Fibroblast of skin of abdomen (primary cell): ENCODE measurements at places on chromosomes 7 and 10.
A peak's percentile ranks its signal among the peaks of the same experiment; 100 is the strongest.

GRCh38 chr10:30935078-30935477, 96.6 kb downstream of the ZNF438 start:
- peak; percentile 20 for DNase-seq

DNA sequence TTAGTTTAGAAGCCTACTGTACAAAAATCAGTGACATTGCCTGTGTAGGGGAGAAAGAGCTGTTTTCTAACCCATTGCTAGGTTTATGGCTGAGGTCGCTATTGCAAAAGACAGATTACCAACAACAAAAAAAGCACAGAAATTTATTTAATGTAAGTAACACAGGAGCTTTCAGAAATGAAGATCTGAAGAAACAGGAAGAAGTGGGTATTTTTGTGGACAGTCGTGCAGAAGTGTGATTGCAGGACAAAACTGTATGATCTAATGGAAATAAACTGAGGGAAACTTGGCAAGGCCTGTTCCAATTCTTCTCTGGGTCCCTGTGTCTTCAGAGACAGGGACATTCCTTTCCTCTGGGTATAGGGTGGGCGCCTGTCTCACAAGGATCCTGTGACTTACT, 87.4 kb downstream of the APBB1IP start:
- no peak for DNase-seq

GRCh38 chr7:77565917-77566316, 28.8 kb downstream of the PTPN12 start:
- DNase-seq = peak; percentile 70

DNA sequence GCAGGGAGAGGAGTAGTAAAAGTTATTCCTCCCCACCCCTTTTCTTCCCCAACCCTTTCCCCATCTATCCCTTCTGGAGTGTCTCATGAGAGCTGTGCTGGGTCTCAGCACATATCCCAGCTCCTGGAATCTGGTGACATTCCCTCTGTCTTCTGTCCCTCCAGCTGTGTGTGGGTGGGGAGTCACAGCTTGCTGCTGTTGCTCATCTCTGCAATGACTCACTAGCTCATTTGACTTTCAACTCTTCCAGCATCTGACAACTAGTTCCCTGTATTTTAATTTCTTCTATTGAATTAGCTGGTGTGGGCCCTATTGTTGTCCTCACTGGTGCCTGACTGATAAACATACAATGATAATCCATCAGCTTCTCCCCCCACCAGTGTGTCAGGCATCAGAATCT, 198.9 kb upstream of the AUTS2 start:
- peak; percentile 75 for DNase-seq

- peak; percentile 83 for DNase-seq
Observed at GRCh38 chr10:112951359-112952281, 1.6 kb downstream of the TCF7L2 start.

- no peak for DNase-seq
Observed at GRCh38 chr7:5470816-5471215, 47.2 kb upstream of the TNRC18 start.

GRCh38 chr7:148789220-148789619, 90.5 kb downstream of the CUL1 start:
- no peak for DNase-seq

GRCh38 chr7:67716729-67717128, 720.1 kb downstream of the TYW1 start:
- peak; percentile 9 for DNase-seq

GRCh38 chr10:86199041-86199440, 167.6 kb downstream of the GRID1 start:
- DNase-seq = no peak

DNA sequence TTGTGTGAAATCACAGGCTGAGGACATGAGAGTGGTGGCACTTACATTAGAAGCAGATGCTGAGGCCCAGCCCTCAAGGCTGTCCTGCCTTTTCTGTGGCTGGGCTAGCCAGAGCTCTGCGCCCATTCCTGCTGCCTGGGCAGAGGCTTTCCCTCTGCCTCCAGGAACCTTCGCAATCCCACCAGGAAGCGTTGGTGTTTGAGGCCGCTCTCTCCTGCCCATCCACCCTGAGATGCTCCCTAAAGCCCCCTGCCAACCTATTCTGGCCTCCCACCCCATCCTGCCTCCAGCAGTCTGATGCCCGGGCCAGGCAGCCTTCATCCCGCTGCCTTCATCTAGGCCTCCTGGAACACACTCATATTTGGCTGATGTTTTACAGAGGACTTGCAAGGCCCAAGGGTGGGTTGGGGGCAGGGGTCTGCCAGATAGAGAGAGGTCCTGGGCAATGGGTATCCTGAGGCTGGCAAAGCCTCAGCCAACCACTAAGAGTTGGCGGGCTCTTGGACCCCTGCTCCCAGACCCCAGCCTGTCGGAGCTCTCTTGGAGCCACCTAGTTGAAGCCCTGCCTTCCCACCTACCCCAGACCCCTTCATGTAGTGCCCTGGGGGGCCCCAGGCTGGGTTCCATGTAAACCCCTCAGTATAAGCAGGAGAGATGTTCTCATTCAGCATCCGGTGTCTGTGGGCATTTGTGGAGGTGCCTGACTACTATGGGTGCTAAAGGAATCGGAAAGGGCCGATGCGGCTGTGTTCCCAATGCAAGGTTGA, 32.7 kb downstream of the LDB3 start:
- no peak for DNase-seq

DNA sequence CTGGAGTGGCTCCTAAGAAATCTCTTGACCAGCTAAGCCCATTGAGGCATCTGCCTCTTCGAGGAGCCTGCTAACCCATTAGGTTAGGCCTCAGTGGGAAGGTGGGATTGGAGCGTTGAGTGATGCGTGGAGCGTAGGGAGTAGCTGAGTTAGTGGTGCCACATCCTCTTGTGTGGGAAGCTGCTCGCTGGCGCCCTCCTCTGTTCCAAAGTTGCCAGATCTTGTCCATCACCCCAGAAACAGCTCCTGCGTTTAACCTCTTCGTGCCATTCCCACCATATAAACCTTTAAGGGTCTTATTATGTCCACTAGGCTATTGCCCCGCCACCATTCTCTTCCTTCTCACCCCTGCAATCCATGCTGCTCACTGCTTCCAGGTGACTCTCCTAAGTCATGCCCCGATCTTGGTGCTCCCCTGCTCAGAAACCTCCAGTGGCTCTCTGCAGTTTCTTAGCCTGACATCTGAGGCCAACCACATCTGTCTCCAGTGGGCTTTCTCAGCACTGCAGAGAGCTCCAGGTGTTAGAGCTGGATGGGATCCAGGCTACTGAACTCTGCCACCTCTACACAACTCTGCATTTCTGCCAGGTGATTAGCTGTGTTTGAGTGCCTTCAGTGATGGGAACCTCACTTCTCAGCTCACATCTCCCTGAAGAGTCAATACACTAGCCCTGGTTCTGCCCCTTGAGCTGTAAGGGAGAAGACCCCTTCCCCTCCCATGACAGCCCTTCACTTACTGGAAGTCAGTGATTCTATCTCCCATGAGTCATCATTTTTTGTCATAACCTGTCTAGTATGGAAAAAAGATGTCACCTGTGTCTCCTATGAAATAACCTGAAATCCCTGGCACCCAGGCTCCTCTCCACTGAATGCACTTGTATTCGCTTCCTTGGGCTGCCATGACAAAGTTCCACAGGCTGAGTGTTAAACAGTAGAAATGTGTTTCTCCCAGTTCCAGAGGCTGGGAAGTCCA, 65.0 kb upstream of the FGFR2 start:
- no peak for DNase-seq

DNA sequence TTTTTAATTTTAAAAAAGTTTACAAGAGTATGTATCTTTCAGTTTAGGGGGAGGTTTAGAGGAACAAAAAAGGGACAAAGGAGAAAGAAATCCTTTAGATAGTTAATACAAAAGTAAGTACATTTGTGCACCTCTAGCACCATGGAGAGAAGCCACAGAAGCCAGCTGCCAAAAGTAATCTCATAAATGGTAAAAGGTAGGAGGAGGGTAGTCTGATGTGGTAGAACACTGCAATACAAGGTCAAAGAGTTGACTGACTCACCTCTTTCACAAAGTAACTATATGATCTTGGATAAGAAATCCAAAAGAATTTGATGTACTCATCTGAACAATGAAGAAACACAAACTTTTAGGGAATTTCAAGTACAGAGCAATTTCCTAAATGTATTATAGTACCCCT, 68.1 kb downstream of the CNOT4 start:
- DNase-seq = peak; percentile 39

- DNase-seq = no peak
Observed at GRCh38 chr7:132117636-132118035, 458.6 kb downstream of the PLXNA4 start.

DNA sequence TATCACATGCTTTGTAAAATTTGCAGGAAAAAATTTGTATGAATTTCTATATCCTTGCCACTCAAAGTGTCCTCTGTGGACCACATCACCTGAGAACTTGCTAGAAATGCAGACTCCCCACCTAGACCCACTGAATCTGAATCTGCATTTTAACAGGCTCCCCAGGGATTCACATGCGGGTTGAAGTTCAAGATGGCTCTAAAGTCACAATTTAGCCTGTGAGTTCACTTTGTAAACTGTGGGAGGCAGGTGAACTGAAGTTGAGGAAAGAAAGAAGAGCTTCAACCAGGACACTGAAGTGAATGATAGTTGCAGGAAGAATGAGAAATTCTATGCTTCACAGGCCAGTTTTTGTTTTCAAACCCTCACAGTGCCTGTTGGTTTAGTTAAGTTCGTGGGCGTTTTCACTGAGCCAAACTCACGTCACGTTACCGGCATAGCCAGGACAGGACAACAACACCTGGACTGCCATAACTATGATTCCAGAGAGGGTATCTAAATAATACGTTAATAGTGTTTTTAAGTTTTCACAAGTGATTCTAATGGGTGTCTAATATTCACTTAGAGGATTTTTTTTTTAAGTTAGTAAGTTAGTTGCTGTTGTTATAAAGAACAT, 240.0 kb downstream of the PHTF2 start:
- DNase-seq = no peak

DNA sequence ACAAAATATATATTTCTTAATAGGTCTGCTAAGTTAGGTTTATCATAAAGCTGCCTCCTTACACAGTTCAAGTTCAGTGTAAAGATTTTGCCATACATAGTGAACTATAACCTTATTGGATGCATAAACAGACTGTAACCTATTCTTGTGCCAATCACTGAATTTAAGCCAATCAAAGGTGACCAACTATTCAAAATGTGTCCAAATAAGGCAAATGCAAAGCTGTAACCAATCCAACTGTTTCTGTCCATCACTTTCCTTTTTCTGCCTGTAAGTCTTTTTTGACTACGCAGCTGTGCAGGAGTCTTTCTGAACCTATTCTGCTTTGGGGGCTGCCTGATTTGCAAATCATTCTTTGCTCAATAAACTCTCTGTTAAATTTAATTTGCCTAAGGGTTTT, 11.6 kb upstream of the DNMBP start:
- DNase-seq = no peak

DNA sequence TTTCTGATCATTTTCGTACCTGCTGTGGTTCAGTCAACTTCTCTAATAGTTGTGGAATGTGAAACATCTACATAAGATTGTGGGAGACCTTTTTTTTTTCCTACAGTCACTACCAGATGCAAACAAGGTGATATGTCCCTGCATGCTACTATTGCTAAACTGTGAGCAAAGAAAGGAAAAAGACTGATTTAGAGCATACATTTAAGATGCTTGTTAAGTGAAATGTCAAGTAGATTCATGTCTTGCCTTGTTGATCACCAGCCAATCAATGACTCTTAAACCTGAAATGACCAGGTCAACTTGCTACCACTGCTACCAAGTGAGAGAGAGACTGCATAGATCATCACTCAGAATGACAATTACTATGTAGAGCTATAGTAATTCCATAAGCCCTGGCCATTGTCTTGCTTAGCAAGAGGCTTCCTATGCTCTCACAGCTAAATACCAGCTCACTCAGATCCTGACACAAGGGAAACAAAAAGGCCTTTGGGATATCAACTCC, 84.3 kb upstream of the SKAP2 start:
- no peak for DNase-seq

DNA sequence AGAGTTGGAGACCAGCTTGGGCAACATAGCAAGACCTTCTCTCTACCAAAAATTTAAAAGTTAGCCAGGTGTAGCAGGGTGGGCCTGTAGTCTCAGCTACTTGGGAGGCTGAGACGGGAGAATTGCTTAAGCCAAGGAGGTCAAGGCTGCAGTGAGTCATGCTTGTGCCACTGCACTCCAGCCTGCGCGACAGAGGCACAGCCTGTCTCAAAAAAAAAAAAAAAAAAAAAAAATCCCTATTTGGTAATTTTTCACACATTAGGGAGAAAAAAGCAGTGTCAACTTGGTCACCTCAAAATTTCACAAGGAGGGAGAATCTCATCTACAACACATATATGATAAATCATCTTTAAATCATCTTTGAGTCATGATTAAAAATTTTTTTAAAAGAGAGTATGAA, 6.4 kb upstream of the ZNF398 start:
- no peak for DNase-seq

DNA sequence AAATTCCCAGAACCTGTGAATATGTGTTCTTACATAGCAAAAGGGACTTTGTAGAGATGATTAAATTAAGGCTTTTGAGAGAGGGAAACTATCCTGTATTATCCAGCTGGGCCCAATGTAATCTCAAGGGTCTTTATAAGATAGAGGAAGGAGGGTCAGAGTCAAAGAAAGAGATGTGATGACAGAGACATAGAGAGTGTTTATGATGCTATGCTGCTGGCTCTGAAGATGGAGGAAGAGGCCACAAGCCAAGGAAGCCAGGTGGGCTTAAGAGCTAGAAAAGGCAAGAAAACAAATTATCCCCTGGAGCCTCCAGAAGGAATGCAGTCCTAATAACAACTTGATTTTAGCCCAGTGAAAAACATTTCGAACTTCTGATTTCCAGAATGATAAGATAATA, 15.3 kb upstream of the SKAP2 start:
- no peak for DNase-seq

- DNase-seq = no peak
Observed at GRCh38 chr10:8042721-8043568, 11.5 kb upstream of the GATA3 start.

GRCh38 chr10:119191881-119192280, 13.3 kb upstream of the PRDX3 start:
- no peak for DNase-seq

- DNase-seq = peak; percentile 95
Observed at GRCh38 chr10:74924251-74924963, 98.0 kb downstream of the KAT6B start.

GRCh38 chr10:13725594-13725993, 138.8 kb downstream of the PRPF18 start:
- DNase-seq = no peak

- DNase-seq = peak; percentile 31
Observed at GRCh38 chr10:101995451-101996063, 60.4 kb downstream of the ARMH3 start.

- no peak for DNase-seq
Observed at GRCh38 chr7:39924122-39924521, 25.9 kb upstream of the CDK13 start.

- DNase-seq = no peak
Observed at GRCh38 chr7:14818871-14819270, 83.7 kb downstream of the DGKB start.

GRCh38 chr10:99528494-99529441, 4.0 kb upstream of the NKX2-3 start:
- DNase-seq = no peak

GRCh38 chr10:18219146-18219545, 78.9 kb downstream of the CACNB2 start:
- no peak for DNase-seq
